Stimulated activated CD8-positive, alpha-beta memory T cell treated with anti-CD3 and anti-CD28 coated beads, Interleukin-4, amount 100 ng/mL, for 4 hours (primary cell): ENCODE measurements at places on chromosomes 1 and 21.

- no peak for DNase-seq
Observed at GRCh38 chr1:246221485-246222255, 285.4 kb downstream of the SMYD3 start.

- no peak for DNase-seq
Observed at GRCh38 chr1:160115545-160116282, at the start of gene ATP1A2. TSS of gene ATP1A2 (plus strand) at chr1:160115759. CDS start at chr1:160115862, 103 bp downstream.

- no peak for DNase-seq
Observed at GRCh38 chr1:25476186-25477097, 45.7 kb downstream of the MACO1 start.

DNA sequence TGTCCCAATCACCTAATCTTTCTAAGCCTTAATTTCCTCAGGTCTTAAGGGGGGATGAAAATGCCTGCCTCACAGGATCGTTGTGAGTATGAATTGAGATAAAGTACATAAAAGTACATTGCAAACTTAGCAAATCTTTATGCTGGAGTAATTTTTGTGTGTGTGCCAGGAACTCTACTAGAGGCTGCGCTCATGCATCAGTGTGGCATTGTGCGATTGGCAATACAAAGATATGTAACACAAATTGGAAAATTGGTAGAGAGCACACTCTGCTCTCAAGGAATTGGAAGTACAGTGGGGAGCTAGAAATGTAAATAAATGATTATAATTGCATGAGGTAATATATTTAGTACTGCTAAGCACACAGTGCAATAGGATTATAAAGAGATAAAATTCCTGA, 398.3 kb downstream of the DUSP10 start:
- DNase-seq, result no peak

- no peak for DNase-seq
Observed at GRCh38 chr1:178483251-178483957, 13.4 kb downstream of the CLEC20A start.
